ENCODE measurements at places on chromosomes 13 and 19.

- no peak for DNase-seq
These were observed 5.6 kb upstream of the SIGLEC12 start for GRCh38 chr19:51507192-51507591.

- no peak for DNase-seq
These were observed 58.8 kb upstream of the C1QTNF9B start for GRCh38 chr13:23956106-23956505.

GRCh38 chr13:106246666-106247188 lies 288.7 kb downstream of the EFNB2 start:
- DNase-seq: no peak

DNA sequence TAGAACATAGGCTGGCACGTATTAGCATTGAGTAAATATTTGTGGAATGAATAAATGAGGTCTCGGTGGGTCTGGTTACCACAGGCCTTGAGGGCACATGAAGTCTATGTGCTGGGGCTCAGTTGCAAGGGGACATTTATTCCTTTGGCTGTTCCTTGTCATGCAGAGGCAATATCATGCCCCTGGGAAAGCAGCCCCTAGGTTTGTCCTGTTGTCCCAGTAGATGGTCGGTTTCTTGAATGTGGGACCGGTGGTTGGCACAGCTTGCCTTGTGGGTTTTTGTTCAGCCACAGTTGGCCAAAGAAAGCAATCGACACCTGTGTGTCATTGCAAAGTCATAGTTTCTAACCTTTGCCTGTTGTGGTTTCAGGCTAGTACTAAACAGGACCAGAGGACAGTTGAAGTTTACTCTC lies 24.7 kb upstream of the GPR183 start:
- DNase-seq: no peak

- no peak for DNase-seq
These were observed at the start of gene LIN7B for GRCh38 chr19:49113762-49114629. Gene LIN7B, plus strand, starts transcription at chr19:49114370. Its CDS starts 35 bp downstream, at chr19:49114405.

DNA sequence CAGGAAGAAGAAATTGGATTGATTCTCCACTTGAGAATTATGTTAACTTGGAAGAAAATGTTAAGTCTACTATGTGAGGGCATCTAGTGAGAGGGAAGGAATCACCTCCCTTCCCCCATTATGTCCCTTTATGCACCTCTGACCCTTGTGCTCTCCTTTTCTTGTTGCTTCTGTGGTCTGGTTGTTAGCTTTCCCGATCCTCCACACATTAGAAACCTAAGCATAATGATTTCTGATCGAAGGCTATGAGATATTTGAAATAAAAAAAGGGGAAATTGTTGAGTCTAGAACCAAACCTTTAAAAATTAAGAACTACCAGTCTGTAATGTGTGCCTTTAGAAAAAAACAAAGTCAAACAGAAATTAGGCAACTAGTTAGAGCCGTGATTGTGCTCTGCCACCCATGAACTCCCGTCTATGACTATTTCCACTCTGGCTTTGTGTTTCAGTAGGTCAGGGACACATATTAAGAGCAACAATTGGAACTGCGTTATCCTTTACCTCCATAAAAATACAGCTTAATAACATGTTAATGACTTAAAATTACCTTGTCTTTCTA lies 463 bp upstream of the GPC6 start:
- no peak for DNase-seq

GRCh38 chr13:32124743-32125142 lies 93.2 kb downstream of the FRY start:
- DNase-seq: no peak

DNA sequence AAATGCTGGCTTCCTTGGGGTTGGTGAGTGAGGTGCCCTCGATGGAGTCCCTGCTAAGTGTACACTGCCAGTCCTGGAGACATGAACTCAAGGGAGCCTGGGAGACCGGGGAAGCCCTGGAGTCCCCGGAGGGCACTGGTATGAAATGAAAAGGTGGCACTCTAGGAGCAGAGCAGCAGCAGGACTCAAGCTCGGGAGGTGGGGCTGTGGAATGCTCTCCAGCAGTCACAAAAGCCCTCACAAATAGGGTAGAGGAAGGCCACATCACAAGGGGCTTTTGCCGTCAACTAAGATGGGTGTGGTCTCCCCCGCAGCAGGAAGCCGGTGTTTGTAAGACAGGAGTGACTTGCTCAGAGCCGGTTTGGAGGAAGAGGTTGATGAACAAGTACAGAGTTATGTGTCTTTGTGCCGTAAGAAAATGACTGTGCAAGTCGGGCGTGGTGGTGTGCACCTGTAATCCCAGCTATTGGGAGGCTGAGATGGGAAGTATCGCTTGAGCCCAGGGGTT lies 19.3 kb downstream of the CCNE1 start:
- peak; percentile 43 for DNase-seq

- peak; percentile 91 for DNase-seq
These were observed 2.1 kb downstream of the DAPK3 start for GRCh38 chr19:3968556-3969434.

DNA sequence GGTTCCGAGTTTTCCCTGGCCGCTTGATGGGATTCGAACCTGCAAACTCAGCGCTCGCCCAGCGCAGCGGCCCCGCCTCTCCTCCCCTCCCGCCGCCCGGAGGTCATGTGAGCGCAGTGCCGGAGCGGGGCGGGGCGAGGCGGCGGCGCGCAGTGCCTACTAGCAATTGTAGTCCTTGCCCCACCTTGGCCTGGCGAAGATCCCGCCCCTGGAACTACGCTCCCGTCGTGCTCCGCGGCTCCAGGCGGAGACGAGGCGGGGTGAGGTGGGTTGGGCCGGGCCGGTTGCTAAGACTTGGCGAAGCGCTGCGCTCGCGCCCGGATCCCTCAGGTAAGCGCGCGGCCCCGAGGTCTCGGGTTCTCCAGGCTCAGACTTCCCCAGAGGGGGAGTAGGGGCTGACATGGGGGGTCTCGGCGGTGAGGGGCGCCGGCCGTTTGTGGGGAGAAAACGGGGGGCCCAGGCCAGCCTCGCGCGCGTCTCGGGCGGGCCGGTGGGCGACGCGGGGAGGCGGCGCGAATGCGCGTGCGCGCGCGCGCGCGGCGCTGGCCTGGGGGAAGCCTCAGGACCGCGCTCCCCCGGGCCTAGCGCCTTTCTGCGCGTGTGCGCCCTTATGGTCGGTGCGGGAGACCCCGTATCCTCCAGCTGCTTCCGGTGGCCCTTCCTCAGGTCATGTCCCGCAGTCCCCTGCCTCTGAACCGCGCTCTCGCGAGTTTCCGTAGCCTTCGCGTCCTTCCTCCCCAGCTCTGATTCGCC lies at the start of the genes ADAT3 and SCAMP4:
Gene ADAT3, plus strand, starts transcription at position 290 of the 753 bp plus-strand sequence. CDS start 6,649 bp downstream, outside the sequence.
Gene SCAMP4, plus strand, starts transcription at position 290 of the 753 bp plus-strand sequence. CDS start 9,621 bp downstream, outside the sequence.
- DNase-seq: peak; percentile 100

GRCh38 chr13:46382224-46382623 lies 4.8 kb downstream of the RUBCNL start:
- DNase-seq: no peak

- DNase-seq: no peak
These were observed 22.1 kb downstream of the ZNF787 start for GRCh38 chr19:56098731-56099568.

- no peak for DNase-seq
These were observed 104.5 kb downstream of the URI1 start for GRCh38 chr19:30046522-30046921.

- no peak for DNase-seq
These were observed 31.6 kb upstream of the SLC46A3 start for GRCh38 chr13:28750187-28751045.

- no peak for DNase-seq
These were observed 3.0 kb downstream of the AKT2 start for GRCh38 chr19:40282209-40282580.

DNA sequence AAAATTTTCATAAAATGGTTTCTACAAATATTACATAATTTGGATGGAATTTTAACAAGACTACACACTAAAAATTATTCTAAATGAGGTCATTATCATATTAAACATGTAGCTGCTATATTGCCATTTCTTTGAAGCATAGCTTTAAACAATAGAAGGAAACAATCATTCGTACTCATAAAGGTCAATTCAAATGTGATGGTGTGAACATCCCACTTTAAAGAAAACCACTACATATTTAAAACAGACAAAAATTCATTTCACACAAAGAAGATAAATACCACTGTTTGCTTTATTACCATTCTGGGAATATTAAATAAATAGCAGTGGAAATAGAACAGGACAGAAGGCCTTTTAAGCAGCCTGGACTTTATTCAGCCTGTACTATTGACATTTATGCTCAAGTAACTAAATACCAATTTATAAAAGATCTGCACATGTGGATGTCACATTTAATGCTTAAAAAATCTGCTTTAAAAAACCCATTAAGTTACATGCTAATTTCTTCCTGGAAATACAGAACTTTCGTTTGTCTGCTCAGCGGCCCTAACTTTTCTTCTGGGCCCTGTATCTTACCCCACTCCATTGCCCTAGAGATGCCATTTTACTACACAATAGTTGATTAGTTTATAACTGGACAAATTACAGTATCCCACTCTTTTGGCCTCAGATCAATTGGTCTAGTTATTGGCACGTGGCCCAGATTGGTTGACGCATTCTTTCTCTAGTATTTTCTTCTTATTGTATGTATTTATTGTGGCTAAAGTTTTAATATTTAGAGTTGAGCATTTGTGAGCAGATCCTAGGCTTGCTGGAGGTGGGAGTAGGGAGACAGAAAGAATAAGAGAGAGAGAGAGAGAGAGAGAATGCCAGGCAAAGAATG lies 215.1 kb upstream of the SPRY2 start:
- DNase-seq: no peak

GRCh38 chr19:15173746-15174404 lies 26.9 kb downstream of the NOTCH3 start:
- DNase-seq: no peak

DNA sequence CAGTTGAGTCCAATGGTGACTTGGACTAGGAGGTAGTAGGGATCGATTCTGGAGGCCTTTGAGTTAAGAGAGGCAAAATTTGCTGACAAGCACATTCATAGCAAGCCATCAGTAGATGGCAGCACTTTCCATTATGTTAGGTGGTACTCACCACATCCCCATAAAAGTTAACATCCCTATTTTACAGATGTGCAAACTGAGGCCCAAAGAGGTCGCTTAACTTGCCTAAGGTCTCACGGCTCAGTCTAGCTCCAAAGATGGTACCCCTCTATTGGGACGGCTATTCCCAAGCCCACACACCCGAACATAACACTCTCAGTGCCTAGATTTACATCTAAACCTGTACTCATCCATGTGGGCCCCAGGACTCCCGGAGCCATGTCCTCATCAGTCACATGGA lies 21.5 kb upstream of the FOSB start:
- DNase-seq: no peak

- no peak for DNase-seq
These were observed 447.4 kb downstream of the COG6 start for GRCh38 chr13:40102854-40103253.

- no peak for DNase-seq
These were observed at the start of gene NKG7 for GRCh38 chr19:51372649-51373504. Gene NKG7, minus strand, starts transcription at chr19:51372654. Its CDS starts 119 bp downstream, at chr19:51372535.

DNA sequence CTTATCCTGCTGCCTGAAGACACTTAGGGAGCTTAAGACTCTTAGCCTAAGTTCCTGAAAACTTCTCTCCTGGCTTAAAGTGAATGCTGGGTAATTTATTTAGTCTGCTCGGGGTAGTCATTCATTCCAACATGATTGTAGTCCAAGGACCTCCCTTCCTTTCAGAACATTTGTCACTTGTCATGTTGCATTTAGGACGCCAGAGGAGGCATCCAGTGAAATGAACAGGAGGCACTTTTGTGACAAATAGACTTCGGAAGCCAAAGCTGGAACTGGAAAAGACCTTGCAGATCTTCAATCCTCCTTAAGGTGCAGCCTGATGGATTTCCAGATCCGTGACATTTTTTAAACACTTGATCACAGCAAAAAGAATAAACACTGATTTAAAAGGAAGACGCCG lies 95.1 kb downstream of the DNAJC15 start:
- DNase-seq: no peak
